ENCODE measurements at places on chromosomes 2 and 18.
A peak's percentile ranks its signal among the peaks of the same experiment; 100 is the strongest.

DNA sequence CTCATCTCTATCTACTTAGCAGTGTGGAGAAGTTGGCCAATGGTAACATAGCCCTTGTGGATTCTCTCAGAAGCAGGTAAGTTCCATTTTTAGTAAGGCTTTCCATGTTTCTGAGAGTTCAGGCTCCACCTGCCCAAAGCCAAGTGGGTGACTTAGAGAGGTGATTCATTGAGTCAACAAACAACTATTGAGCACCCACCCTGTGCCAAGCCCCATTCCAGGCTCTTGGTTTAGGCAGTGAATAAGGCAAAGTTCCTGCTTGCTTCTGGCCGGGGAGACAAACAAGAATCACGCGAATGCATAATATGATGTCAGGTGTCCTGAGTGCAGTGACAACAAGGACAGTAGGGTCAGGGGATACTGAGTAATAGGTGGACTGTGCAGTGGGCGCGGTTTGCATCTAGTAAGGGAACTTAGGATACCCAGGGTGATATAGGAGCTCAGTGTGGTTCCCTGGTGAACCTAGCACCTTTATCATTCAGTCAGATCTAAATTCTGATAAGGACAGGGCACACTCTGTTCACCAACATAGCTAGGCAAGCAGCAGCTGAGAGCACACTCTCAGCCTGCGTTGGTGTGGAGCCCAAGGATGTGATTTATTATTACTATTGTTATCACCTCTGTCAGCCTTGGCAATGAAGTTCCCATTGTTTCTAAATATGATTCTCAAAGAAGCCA is 31.7 kb upstream of the KCTD1 start:
- DNase-seq, result no peak

- no peak for DNase-seq
These were observed 100.6 kb downstream of the BABAM2 start for GRCh38 chr2:27991146-27991545.

GRCh38 chr2:230895536-230896345 is 29.3 kb downstream of the GPR55 start:
- no peak for DNase-seq

GRCh38 chr18:67540559-67540958 is 24.0 kb upstream of the DSEL start:
- no peak for DNase-seq

DNA sequence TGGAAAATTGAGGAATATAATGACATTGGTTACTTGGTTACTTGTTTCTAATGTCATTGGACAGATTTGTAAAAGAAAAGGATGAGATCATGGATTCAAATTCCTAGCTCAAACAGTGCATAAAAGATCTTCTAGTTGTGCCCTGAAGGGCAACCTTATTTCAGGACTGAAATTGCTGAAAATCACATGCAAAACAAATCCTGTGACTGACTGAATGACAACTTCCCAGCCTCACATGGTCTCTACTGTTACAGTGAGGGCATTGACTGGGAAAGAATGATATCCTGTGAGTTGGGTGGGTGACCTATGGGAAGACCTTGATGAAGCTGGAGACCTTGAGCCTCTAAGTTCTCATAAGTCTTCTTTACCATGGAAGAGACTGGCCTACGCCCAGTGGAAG is 90.4 kb upstream of the HAAO start:
- DNase-seq, result no peak

DNA sequence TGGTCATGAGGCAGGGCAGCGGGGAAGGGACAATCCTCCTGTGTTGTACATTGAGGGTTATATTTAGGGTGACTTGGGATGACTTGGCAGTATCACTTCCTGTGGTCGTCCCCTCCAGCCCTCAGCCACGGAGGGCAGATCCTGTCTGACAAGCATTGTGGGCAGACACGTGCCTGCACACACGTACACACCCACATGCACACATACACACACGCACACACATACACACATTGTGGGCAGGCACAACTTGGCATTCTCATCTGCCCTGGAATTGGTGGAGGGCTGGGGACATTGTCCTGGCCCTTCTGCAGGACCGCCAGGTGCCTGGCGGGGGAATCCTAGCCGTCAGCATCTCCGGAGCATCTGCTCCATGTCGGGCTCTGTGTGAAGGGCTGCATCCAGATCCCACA is 47.6 kb downstream of the ODC1 start:
- no peak for DNase-seq

- DNase-seq, result peak; percentile 24
These were observed 187.2 kb upstream of the FANCL start for GRCh38 chr2:58428096-58429013.

- DNase-seq, result no peak
These were observed 5.4 kb downstream of the DCC start for GRCh38 chr18:52345428-52345827.

DNA sequence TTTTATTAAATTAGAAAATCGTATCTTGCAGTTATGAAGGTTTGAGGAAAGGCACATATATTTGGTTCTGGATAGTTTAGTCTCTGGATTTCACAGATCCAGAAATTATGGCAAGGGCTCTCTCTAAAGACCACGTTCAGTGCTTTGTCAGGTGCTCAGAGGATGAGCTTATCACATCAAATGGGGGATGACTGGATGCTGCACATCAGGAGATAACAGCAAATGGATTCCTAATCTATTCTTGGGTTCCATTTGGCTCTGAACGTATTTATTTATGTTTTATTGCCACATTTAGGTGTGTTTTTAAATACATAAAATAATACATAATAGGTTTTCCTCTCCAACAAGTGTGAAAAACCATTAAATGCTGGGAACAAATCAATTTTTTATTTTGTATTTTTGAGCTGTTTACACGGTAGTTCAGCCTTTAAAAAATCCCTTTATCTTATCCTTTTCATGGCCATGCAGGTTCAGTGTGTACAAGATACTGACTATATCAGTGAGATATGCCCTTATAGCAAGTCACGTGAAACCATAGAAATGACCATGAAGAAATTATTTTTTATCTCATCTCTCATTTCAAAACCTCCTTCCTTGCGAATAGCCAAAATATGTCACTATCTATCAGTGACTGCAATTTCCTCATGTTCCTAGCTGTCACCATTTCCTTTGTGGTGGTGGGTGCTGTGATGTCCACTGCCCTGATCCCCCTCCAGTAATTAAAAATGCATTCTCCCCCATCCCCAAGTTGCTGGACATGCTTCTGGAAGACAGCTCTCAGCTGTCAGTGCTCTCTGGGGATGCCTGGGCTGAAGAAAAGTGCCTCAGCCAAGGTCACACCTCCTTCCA is 25.9 kb upstream of the CXCR4 start:
- no peak for DNase-seq

GRCh38 chr2:88603146-88603545 is 24.1 kb downstream of the EIF2AK3 start:
- peak; percentile 42 for DNase-seq

- DNase-seq, result no peak
These were observed 439.4 kb upstream of the CWC22 start for GRCh38 chr2:180446492-180446891.

DNA sequence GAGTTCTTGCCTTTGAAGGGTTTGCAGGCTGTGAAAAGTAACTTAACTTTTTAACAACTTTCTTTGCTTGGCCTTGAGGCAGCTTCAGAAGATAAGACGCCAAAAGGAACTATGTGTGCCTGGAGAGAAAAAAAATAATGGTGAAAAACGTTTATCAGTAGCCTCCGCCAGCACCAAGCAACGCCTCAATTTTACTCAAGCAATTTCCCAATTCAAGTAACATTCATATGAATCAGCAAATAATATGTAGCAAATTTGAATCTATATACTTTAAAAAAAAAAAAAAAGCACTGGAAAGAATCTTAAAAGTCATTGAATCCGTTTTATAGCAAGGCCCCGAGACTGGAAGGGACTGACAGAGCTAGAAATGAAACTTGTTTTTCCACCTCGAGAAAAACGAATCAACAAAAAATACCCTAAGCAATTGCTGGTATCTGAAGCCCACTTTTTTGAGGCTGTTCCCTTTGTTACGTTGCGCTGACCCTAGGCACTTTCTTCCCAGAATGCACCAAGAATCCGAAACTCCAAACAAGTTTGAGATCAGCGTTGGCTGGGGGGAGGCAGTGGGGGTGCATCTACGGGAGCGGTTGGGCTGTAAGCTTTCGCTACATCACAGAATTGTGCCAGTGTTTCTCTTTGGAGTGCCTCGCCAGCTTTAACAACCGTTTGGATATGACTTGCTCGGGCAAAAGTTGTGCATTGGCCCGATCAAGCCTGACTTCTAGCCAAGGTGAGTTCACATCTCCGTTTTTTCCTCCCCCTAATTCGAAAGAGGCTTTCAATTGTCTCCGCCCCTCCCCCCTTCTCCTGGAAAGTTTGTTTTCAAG is 2.7 kb upstream of the TGIF1 start:
- DNase-seq, result peak; percentile 76

- peak; percentile 66 for DNase-seq
These were observed 166.2 kb downstream of the ATAD2B start for GRCh38 chr2:23760736-23761135.

- no peak for DNase-seq
These were observed 12.7 kb upstream of the SERPINB7 start for GRCh38 chr18:63762518-63762917.

GRCh38 chr18:56959120-56959519 is 187.8 kb upstream of the BOD1L2 start:
- DNase-seq, result no peak

DNA sequence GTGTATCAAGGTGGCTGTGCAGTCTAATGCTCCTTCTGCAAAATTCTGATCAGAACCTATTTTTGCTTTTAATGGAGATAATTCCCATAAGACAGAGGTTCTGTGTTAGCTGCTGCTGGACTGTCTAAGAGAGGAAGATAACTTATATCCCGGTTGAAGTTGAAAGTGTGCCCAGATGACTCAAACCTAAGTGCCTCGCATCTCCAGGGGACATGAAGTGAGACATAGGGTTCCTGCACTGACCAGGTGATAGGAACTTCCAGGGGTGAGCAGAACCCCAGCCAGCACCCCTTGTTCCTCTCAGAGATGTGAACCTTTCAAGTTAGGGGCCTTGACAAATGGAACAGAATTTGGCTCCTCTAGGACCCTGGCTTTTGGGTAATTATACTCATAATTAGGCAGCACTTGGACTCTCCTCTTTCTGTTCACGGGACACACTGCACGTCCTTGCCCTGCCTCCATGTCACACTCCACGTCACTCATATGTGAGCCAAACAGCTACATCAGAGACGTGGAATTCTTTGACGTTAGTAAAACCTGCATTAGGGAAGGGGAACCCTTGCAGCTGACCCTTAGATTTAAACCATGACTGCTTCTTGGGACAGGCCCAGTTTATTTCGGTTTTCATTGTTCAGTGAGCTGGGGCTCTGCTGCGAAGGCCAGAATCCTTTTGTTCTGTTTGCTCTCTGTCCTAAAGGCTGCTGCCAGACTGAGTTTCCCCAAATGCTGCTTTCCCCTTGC is 104.5 kb upstream of the ALPP start:
- no peak for DNase-seq

DNA sequence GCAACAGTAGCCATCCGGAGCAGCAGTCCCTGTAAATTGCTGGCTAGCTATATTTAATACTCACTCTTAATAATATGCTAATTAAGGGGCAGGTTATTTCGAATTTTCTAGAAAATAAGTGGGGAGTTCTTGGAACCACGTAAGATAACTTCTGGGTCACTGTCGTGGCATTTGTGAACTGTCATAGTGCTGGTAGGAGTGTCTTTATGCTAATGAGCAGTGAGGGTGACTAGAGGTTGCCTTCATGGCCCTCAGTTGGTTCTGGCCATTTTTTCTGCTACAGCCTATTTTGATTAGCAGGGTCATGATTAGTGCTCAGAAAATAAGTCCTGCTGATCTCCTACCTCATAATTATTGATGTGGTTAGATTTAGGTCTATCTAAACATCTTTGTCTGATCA is 249.9 kb upstream of the RASGRP3 start:
- DNase-seq, result no peak

GRCh38 chr18:76274468-76275289 is 220.4 kb downstream of the ZNF516 start:
- DNase-seq, result no peak

DNA sequence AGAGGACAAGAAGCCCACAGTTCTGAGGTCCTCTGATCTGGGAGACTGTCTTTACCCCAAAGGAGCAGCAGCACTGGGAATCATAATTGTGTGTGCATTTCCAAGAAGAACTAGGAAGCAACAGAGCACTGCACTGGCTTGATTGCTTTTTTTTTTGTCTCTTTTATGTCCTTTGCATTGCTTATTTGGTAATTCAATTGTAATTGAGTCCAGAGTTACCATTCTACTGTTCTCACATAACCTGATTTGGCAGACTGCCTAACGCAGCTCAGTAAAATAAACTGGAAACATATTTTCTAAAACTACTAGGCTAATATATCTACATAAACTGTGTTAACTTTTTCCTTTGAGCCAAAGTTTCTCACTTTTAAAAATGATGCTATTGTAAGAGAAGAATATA is 190.3 kb upstream of the SLC8A1 start:
- no peak for DNase-seq

DNA sequence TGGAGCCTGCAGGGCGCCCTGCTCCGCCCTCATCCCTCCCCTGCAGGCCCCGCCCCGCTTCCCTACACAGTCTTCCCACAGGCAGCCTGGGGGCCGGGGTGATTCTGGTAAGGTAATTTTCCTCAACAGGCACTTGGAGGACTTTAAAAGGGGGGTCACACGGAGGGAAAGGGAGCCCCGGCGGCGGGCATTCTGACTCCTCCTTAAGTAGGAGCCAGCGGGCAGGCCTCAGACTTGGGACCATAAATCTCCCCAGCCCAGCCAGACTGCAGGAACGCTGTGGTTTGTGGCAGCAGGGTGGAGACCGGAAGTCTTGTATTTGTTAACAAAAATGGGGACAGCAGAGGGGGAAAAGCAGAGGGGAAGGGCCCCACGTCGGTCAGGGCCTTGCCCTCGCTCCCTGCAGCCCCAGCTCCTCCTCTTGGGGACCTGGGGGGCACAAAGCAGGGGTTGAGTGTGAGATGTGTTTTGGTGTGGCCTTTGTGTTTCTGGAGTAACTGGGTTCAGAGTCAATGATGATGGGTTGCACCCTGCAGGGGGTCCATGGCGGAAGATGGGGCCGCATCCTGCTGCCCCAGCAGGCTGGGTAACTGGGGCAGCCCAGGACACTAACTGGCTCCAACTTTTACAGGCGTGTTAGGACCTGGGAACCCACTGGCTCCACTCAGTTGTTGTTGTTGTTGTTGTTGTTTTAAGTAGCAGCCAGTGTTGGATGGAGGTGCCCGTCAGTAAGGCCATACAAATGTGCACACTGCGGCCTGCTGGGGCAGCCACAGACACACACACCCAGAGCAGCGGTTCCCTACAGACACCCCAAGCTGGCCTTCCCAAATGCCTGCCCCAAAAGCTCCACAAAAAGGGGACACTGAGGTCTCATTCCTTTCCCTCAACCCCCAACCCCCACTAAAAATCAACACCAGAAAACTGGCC is 27.7 kb downstream of the SMAD7 start:
- peak; percentile 96 for DNase-seq

- no peak for DNase-seq
These were observed 19.3 kb downstream of the FBLN7 start for GRCh38 chr2:112157472-112157871.

GRCh38 chr2:74546004-74546403 is 7.7 kb downstream of the LOXL3 start:
- no peak for DNase-seq
